ENCODE measurements at places on chromosomes 1 and 21.

DNA sequence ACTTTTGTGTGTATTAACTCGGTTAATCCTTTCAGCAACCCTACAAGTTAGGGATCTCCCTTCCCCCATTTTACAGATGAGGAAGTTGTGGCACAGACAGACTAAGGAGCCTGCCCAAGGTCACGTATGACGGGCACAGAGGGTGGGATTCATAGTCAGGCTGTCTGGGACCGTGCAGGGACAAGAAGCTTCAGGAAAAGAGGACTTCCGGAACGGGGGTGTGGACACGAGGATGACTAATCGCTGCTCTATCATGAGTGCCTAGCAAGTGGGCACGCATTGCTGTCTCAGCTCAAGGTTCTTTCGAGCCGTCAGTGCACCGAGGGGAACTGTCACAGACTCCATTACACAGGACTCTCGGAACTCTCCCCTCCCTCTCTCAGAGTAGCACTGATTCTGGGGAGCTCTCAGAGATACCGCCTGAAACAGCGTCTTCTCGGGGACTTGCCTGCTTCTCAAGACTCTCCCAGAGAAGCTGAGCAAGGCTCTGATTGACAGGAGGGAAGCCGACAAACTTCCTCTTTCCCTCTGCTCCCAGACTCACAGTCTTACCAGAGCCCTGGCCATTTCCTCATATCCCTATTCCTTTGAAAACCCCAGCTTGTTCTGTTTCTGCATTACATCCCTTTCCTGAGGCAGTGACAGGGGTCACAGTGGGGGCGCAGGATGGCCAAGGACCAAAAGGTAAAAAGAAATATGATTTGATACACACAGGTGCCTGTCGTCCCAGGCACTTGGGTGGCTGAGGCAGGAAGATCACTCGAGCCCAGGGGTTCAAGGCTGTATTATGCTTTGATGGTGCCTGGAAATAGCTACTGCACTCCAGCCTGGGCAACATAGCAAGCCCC is 14.4 kb downstream of the FHAD1 start:
- no peak for DNase-seq

- DNase-seq, result no peak
These were observed 97.2 kb downstream of the BCAR3 start for GRCh38 chr1:93584261-93585003.

- no peak for DNase-seq
These were observed 122.3 kb downstream of the TNFSF18 start for GRCh38 chr1:172928412-172928811.

DNA sequence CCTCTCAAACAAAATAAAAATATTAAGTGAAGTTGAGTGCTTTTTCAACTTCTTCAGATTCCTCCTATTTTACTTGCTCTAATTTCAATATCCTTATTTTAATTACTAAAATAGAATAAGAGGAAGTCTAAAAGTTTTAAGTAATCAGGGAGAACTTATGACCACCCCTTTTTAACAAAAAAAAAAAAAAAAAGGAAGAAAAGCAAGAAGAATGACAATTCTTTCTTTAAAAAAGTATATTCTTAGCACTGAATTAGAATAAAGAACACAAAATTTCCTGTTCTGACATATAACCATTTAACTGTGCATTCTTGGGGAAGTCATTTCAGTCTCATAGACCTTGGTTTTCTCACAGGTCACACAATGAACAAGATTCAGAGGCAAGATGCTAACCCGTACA is 46.8 kb downstream of the SAMSN1 start:
- no peak for DNase-seq

DNA sequence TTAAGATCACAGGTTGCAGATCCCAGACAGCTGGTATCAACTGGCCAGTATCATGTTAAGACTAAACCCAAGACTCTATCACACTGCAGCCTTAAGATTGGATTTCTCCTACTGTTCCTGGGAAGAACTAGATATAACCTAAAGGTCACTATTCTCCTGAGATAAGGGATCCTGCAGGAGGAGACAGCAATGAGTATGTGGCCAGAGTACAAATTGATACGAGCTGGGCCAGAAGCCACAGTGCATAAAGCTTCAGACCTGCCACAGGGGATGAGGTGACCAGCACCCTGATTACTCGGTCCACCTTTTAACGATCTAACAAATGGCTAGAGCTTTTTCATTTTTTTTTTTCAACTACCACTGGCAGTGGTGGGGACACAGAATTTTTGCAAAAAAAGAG is 31.0 kb downstream of the HSD3B1 start:
- DNase-seq, result no peak

- no peak for DNase-seq
These were observed 68.1 kb downstream of the VWA5B1 start for GRCh38 chr1:20358761-20359263.

GRCh38 chr1:41394959-41395956 is 34.0 kb downstream of the FOXO6 start:
- DNase-seq, result no peak

DNA sequence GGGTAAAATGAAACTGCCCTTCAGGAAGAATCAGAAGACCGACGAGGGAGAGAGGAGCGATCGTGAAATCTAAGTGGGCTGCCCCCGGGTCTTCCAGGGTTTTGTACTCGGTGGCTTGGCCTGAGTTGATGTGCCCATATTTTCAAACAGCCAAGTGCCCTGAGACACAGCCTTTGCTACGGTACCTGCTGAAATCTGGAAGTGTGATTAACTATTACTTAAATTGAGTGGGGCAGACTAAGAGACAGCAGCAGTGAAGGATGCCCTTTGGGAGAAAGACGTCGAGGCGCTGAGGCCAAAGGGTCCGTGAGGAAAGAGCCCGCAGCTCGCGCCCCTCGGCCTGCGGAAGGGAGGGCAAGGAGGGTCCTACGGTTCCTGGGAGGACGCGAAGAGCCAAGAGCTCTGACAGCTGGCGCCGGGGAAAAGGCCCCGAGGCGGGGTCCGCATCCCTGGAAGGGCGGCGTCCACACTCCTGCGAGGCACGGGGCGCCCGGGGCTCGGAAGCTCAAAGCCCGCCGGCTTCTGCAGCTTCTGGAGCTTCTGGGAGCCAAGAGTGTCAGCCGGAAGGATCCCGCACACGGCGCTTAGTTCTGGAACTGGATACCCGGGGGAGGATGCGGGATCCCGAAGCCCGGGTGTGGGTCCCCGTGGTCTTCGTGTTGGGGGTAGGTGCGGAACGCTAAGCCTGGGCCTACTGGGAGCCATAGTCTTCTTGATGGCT is 15.4 kb upstream of the RNU1-4 start:
- no peak for DNase-seq

DNA sequence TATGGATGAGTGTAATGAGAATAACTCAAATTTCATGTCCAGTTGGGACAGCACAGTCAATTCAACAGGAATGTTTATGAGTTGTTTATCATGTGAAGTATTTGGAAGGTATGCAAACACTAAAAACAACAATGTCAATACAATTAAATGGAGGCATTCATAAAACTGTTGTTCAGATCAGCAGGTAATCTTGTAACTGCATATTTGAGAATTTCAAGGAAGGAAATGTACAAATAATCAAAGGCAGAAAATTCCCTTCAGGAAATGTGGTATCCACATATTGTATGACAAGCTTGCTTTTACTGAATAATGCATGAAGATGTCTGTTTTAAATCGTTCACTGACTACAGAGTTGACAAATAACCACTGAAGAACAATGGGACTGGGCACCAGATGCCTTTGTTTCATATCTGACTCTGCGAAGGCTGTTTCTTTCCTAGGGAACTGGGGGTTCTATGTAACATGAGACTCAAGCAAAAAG is 198.3 kb downstream of the LTN1 start:
- no peak for DNase-seq

DNA sequence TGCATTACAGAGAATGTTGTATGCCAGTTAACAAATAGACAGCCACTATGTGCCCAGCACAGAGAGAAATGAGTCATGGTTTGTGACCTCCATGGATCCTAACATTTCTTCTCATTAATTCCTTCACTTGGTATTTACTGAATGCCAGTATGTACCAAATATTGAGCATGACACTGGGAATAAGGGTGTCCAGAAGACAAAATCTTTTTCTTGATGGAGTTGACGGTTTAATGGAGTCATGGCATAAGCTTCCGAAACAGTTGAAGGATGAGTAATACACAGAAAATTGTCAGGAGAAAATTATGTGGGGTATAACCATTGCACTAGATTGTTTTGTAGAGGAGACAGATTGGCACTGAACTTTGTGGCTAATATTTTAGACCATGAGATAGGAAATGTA is 36.9 kb downstream of the PTGFR start:
- DNase-seq, result no peak

DNA sequence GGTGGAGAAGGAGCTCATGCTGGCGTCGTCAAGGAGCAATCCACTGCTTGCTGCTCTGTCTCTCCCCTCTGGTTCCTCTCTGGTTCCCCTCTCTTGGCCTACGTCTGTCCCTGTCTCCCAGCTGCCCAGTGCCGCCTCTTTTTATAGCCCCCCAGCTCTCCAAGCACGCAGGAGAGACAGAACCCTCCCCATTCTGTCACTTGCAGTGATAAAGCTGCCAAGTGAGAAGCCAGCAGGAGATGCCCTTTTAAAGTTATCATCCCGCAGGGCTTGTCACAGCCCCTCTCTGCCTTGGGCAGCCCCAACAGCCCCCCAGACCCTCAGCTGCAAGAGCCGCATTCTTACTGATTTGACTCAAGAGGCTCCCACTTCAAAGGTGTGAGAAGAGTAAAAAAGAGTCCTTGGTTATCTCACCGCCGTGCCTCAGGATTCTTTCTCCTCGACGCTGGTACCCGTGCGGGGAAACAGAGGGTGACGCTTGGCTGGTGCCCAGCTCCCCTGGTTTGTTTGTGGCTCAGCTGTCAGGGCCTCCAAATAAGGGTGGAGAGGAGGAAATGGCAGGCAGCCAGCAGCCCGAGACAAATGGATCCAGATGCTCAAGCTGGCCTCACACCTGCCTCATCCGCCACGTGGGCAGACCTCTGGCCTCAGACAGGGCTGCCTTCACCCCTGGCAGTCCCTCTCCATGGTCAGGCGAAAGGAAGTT is at the start of gene NPPA:
TSS of gene NPPA (minus strand) at position 117 of the 706 bp plus-strand sequence. CDS start at position 18, 99 bp downstream.
- DNase-seq, result no peak

GRCh38 chr1:55506740-55507577 is 291.8 kb upstream of the USP24 start:
- no peak for DNase-seq

- DNase-seq, result no peak
These were observed at the start of gene TGFB2 for GRCh38 chr1:218344814-218345672. TSS of gene TGFB2 (plus strand) at chr1:218345336. CDS start at chr1:218346702, 1,366 bp downstream.

All from stimulated activated CD4-positive, alpha-beta T cell treated with anti-CD3 and anti-CD28 coated beads, TNF-alpha, amount 100 ng/mL, for 1 hour (primary cell).